Activated naive CD4-positive, alpha-beta T cell treated with anti-CD3 and anti-CD28 coated beads for 36 hours (primary cell): ENCODE measurements at places on chromosomes 6 and 20. TPM values are rescaled to one million over a fixed set of nuclear protein-coding genes. Genes with fewer than 3 reads are reported as not detected.

GSTA3 gene
- not detected for total RNA-seq

DNA sequence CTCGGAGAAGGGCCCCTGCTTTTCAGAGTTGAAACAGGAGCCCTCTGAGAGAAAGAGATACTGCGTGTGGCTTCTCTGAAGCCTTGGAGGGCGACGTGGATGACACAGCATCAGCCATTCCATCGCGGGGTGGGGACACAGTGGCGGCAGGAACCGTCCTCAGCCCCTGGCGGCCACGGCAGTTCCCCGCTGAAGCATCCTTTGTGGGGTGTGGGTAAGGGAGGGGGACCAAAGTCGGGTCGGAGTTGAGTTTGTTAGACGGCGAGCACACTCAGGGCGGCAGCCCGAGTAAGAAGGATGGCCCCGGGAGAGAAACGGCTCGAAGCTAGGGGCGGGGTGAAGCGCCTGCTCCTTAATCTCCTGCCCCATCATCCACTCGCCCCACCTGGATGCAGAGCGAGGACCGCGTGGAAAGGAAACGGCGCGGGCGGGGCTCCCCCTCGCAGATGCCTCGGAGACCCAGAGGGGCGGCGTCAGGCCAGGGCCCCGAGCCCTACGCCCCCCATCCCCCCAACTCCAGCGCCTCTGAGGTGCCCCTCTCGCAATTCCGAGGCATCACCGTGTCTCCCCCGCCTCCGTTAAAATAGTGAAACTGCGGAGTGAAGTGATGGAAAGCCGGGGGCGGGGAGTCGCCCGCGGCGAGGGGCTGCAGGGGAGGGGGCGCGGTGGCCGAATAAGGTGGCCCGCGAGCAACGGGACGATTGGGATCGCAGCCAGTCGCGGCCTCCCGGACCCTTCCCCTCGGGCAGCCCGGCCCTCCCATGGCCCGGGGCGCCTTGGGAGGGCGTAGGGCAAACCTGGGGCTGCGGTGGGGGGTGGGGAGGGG is 796 bp upstream of the RREB1 start:
- peaks cover 6% of the 10 kb centered on the region for H3K36me3 ChIP-seq
- H3K4me3 ChIP-seq = peak overlapping the region; percentile 69
- H3K27me3 ChIP-seq = no peaks in the 10 kb centered on the region
- DNase-seq = peak; percentile 60

DNA sequence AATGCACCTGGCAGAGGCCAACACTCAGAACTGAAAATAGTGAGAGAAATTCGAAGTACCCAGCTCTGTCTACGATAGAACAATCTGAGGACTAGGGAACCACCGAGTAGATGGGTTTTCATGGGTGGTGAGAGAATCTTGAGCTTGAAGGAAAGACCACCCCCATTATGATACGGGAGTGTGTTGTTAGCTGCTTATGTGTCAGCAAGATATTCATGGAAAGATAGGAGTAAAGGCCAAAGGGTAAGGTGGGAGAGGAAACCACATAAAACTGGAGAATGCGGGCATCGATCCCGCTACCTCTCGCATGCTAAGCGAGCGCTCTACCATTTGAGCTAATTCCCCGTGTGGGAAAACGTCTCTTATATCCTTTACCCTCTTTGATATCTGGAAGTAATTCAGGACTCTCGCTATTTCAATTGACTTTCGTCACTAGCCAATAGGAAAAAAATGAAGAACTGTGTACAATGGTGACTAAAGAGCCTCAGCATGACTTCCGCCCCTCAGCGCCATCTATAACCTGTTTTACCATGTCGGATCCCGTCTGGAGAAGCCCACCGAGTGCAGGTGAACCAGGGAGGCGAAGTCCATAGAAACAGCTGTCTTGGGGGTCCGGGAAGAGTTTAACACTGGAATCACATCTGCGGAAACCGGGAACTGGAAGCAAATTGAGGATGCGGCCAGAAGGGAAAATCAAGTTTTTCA is 25.0 kb upstream of the ABT1 start:
- peaks cover 36% of the 10 kb centered on the region for H3K4me1 ChIP-seq
- H3K36me3 ChIP-seq = peaks cover 5% of the 10 kb centered on the region
- H3K4me3 ChIP-seq = peak overlapping the region; percentile 84
- peak; percentile 66 for DNase-seq

PKIB gene
- 0.67 TPM for total RNA-seq

- no peaks in the 10 kb centered on the region for H3K36me3 ChIP-seq
- H3K4me1 ChIP-seq = peaks cover 2% of the 10 kb centered on the region
- H3K4me3 ChIP-seq = no peak overlapping the region
- H3K27ac ChIP-seq = no peak overlapping the region
Measured at GRCh38 chr6:39084506-39084905, 30.5 kb downstream of the SAYSD1 start.

DNA sequence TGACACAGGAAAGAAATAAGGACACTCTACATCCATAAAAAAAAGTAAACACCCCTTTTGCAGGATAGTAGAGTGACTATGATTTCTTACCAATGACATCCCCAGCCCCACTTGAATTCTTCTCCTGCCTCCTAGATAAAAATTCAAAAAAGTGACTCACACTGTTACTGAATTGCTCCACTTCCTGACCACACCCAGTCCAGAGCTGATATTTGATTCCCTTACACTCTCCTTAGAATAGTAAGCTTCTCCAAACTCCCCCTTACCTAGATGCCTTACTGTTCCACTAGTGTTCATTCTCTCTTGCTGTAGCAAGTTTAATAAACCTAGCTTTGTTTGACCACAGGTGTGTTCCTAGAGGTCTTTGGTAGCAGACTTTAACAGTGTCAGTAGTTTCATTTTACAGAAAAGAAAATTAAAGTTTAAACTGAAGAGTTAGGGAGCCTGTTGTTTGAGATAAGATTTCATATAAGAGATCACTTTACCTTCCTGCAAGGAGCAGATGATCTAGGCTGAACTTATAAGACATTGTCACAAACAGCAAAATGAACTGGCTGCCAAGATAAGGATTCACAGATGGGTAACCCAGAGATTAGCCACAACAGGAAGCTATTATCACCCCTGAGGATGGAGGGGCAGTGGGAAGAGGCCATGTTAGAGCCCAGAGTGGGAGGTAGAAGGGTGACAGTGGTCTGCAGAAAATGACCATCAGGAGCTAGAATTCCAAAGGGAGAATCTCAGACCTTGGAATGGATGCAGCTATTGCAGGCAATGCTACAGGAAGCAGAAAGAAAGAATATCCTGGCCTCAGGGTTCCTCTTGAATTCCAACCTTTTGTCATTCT is 28.4 kb upstream of the BTN3A2 start:
- DNase-seq = no peak
- H3K36me3 ChIP-seq = no peaks in the 10 kb centered on the region
- peaks cover 20% of the 10 kb centered on the region for H3K4me1 ChIP-seq
- H3K4me3 ChIP-seq = no peak overlapping the region
- H3K27ac ChIP-seq = no peak overlapping the region

GRCh38 chr20:48691523-48691922 is 136.3 kb downstream of the PREX1 start:
- peaks cover 7% of the 10 kb centered on the region for H3K36me3 ChIP-seq
- no peak overlapping the region for H3K27ac ChIP-seq
- H3K4me1 ChIP-seq = no peaks in the 10 kb centered on the region
- DNase-seq = no peak
- H3K27me3 ChIP-seq = no peaks in the 10 kb centered on the region

COL21A1 gene
- total RNA-seq = not detected

GRCh38 chr6:36679043-36679833 is 724 bp downstream of the CDKN1A start:
- H3K36me3 ChIP-seq = peaks cover 24% of the 10 kb centered on the region
- DNase-seq = peak; percentile 26
- H3K27ac ChIP-seq = peak overlapping the region; percentile 86
- H3K27me3 ChIP-seq = peaks cover 13% of the 10 kb centered on the region
- H3K4me1 ChIP-seq = peaks cover 51% of the 10 kb centered on the region
- H3K4me3 ChIP-seq = peak overlapping the region; percentile 99
